Erythroblast (primary cell): ENCODE measurements at places on chromosomes 7 and 10.

- no peak for DNase-seq
Measured at GRCh38 chr7:19690736-19691135, 18.1 kb downstream of the POLR1F start.

DNA sequence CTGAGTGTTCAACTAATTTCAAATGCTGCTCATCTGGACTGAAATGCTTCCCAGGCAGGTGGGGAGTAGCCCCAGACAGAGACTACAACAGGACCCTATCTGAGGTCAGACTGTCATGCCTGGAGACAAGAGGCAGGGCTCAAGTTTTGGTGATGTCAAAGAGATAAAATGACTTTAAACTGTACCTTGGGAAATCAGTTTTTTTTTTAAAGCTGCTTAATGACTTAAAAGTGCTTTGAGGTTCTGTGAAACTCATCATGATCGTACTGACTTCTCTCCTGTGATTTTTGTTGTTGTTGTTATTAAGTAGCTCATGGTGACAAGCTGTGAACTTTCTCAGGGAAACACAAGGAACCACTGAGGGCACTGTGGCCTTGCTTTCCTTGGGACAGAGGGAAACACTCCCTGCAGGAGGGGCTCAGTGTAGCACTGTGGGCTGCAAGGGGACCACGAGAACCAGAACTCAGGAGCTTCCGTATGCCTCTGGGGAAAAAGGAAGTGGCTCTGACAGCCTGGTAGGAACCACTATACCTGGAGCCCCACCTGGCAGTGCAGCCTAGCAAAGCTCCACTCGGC, 9.5 kb downstream of the HIPK2 start:
- no peak for DNase-seq

DNA sequence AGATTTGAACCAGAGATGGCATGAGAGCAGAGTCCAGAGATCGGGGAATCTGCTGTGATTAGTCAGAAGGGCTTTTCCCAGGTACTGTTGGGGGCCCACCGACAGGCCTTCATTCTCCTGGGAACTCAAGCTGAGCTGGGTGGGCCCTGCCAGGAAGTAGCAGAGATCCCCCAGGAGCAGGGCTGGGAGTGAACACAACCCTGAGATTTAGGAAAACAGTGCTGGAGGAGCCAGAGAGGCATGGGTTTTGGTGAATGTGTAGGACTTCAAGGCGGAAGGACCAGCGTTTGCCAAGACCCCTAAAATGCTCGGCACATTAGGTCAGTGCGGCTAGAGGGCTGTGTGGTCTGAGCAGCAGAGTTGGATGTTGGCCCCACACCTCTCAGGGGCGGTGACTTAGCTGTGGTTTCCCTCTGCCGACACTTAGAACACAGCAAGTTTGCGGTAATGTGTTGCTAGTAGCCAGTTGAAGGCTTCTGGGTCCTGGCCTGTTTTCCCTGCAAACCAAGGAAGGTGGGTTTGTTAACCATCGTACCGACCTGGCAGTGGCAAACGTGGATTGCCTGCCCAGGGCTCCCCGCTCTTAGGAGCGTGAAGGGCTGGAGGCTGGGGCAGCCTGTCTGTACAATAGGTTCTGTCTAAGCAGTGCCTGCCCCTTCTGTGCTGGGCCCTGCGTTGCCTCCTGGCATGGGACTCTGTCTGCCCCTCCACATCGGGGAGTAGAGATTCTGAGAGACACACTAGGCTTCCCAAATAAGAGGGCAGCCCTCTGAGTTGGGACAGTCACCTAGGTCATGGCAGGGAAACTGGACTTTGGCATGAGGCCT, 14.0 kb downstream of the NACAD start:
- no peak for DNase-seq

- DNase-seq: no peak
Measured at GRCh38 chr10:25157650-25158049, 17.2 kb upstream of the GPR158 start.

GRCh38 chr10:5630112-5630436, 36.3 kb downstream of the ASB13 start:
- no peak for DNase-seq
